ENCODE measurements at places on chromosomes 6 and 20.

DNA sequence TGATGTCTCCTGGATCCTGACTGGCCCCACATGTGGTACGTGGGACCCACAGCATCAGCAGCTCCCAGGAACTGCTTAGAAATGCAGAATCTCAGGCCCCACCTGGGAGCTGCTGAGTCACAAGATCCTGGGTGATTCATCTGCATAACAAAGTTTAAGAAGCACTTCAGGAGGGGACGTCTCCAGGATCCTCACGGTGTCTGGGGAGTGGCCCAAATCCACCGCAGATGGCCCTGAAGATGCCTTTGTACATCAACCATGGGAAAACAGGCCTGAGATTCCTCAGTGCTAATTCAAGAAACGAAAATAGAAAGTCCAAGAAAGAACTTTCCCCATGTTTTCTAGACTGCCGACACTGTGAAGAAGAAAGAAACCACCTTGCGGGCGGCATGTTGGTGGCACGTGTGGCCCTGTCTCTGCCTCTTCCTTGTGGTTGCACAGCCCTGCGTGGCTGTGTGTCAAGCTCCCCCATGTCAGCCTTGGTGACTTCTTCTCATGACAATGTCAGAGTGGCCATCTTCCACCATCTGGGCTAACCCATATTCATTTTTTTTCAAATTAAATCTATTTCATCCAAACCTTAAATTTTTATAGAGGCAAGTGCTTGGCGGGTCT lies 26.1 kb downstream of the RRBP1 start:
- no peak for DNase-seq

DNA sequence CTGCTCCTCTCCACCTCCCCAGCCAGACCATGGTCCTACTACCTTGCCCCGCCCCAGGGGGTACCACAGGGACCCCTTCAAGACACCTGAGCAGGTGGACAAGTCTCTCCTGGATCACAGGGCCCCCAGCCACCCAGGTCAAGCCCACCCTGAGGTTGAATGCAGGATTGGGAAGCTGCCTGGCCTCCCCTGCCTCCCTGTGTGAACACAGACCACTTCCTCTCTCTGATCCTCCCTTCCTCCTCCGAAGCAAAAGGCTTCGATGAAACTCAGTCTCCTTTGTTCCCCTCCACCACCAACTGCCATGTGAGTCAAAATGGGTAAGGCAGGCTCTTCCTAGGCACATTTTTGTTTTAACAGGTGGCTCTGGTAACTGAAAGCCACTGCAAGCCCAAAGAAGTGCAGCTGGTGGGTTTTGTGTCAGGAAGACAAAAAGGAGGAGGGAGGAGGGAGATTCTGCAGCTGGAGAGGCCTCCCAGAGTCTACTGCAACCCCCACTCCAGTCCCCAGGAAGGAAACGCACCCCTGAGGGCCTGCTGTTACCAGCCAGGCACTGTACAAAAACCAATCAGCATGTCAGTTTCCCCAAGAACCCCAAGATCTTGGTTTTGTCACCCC lies 5.4 kb downstream of the ADA start:
- no peak for DNase-seq

- no peak for DNase-seq
Measured at GRCh38 chr6:35247642-35248231, 11.8 kb upstream of the ZNF76 start.

DNA sequence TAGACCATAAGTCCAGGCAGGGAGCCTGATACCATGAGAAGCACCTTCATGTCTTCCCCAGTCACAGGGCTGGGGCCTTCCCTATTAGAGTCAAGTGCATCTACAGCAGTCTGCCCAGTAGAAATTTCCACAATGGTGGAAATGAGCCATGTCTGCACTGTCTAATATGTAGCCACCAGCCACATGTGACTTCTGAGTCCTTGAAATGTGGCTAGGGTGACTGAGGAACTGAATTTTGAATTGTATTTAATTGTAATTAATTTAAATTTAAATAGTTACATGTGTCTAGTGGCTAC lies 300.2 kb downstream of the CLIC5 start:
- no peak for DNase-seq

DNA sequence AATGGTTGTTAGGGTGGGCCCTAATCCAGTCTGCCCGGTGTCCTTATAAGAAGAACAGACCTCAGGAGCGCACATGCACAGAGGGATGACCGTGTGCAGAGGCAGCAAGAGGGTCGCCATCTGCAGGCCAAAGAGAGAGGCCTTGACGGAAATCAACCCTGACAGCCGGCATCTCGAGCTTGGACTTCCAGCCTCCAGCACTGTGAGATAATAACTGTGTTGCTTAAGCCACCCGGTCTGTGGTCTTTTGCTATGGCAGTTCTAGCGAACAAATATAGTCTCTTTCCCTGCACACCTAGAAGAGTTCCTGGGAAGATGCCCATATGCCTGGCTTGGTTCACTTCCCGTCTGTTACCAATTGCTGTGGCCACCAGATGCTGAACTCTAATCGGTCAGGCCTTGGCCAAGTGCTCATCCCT lies 35.3 kb upstream of the PTGIS start:
- no peak for DNase-seq

GRCh38 chr6:22892452-22892851 lies 323.1 kb downstream of the HDGFL1 start:
- DNase-seq = no peak

DNA sequence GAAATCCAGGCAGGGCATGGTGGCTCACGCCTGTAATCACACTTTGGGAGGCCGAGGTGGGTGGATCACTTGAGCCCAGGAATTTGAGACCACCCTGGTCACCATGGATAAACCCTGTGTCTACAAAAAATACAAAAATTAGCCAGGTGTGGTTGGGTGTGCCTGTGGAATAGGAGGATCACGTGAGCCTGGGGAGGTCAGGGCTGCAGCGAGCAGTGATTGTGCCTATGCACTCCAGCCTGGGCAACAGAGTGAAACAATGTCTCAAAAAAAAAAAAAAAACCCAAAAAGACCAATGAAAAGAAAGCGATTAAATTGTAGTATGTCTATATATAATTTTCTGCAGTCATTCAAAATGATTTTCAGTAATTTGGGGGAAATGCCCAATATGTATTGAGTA lies 70.3 kb downstream of the ITCH start:
- no peak for DNase-seq

DNA sequence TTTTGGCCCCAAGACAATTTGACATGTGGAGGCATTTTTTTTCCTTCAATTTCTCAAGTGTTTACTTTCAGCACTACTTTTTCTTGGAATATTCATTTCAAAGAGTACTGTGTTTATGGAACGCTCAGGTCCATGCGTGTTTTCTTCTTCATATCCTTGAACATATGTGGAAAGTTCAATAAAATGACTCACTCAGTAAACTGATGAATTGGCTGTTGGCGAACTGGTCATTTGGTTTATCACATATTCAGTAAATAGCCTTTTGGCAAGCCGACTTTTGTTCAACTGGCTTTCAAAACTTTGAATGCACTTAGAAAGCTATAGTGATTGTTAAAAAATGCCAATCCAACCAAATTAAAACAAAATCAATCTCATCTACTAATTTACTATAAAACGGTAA lies 964.6 kb upstream of the SLC35B3 start:
- DNase-seq = no peak

GRCh38 chr6:28734443-28734959 lies 189.3 kb downstream of the TRIM27 start:
- no peak for DNase-seq

DNA sequence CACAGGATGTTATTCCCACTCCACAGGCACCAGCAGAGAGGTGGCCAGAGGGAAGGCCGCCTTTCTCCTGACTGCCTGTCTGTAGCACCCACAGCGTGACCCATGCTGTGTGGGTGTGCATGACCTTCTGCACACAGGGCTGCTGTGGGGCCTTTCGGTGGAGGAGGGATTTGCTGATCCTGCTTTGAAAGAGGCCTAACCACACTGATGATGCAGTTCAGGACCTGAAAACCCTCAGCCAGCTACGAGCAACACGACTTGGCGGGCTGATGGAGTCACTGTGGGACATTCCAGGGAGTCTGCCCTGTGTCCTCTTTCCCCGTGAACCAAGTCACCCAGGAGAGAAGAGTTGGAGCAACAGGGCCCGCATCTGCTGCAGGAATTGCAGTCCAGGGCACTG lies 49.1 kb downstream of the SYTL3 start:
- DNase-seq = no peak

DNA sequence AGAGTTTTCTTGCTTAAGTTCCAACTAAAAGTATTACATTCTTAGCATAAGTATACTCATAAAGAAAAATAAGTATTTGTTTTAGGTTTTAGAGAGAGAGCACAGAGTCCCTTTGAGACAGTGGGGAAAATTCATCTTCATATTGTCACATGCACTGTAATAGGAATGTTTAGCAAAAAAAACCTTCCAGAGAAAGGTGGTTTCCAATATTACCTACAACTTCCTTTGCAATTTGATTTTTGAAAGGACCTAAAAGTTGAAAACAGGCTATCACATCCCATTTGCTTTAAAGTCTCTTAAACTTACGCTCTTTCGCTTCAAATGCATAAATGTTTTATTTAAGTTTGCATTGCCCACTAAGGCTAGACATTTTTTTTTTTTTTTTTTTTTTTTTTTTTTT lies 86.4 kb downstream of the OPRM1 start:
- DNase-seq = no peak

DNA sequence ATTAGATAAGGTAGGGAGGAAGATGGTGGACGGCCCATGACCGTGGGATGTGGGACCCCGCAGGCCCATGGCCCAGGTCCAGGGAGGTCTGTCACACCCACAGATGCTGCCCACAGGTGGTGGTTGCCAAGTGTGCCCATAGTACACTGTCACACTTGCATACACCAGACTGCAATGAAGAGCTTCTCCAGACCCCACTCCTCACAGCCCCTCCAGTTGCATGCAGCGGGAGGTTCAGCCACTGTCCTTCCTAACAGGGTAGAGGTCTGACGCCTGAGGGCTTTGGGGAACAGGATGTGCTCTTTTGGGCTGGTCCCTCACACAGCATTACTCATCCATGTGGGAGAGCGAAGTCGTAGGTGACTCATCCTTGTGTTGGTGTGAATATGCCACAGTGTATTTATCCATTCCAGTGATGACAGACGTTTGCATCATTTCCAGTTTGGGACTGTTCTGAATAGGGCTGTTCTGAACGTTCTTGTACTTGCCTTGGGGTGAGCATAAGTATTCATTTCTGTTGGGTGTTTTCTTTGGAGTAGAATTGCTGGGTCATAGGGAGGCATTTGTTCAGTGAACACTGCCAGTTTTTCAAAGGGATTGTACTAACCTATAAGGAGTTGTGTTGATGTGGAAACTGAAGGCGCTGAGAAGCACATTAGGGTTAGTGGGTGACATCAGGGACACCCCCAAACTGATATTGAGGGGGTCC lies 10.1 kb upstream of the PYGB start:
- DNase-seq = peak; percentile 41

- DNase-seq = no peak
Measured at GRCh38 chr20:4483486-4483885, 238.2 kb upstream of the PRND start.

- DNase-seq = no peak
Measured at GRCh38 chr20:48076747-48077146, 291.5 kb upstream of the SULF2 start.

DNA sequence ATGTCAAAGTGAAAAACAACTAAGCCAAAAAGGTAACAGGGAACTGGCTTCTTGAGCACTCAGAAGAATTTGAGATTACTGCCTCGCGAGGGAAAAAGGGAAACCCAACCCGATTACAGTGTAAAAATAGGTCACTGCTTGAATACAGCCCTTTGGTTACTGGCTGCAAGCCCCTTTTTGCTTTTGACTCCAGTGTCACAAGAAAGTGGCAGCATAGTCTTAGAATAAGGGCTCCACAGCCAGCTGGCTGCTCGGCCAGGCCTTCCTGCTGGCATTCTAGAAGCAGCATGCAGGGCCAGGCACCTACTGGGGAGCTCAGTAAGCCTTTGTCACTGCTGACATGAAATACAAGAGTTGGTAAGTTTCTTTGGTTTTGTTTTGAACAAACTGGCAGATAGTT lies 83.0 kb downstream of the ZHX3 start:
- no peak for DNase-seq

- DNase-seq = no peak
Measured at GRCh38 chr6:158110986-158111385, 57.1 kb downstream of the SERAC1 start.

- DNase-seq = no peak
Measured at GRCh38 chr20:30611239-30611984, 646.1 kb upstream of the DEFB115 start.

DNA sequence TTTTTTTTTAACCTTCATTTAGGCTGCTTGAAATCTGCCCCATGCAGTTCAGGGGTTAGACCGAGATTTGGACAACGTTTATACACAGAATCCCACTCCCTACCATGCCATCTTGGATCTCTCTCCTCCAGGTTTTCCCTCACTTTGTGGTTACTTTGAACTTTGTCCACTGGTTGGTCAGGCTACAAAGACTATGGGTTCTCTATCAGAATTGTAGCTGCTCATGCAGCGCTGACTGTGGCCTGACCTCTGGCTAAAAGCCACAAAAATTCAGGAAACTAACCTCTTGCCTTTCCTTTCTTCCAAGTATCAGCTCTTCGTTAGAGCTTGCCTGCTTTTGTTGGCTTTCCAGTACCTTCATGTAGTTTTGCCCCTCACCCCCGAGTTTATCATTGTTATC lies 44.9 kb upstream of the KCNG1 start:
- DNase-seq = no peak

DNA sequence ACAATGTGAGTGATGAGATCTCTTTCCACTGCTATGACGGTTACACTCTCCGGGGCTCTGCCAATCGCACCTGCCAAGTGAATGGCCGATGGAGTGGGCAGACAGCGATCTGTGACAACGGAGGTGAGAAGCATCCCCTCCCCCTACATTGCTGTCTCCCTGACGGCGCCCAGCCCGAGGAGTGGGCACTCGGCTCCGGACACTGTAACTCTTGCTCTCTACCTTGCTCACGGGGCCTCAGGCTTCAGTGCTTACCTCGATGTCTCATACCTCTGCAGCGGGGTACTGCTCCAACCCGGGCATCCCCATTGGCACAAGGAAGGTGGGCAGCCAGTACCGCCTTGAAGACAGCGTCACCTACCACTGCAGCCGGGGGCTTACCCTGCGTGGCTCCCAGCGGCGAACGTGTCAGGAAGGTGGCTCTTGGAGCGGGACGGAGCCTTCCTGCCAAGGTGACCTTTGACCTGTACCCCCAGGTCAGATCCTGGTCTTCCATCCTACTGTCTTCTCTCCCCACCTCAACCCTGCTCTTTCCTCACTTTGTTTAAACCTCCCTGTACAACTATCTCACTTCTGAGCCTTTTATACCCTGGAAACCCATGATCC lies 1.3 kb downstream of the CFB start:
- no peak for DNase-seq

DNA sequence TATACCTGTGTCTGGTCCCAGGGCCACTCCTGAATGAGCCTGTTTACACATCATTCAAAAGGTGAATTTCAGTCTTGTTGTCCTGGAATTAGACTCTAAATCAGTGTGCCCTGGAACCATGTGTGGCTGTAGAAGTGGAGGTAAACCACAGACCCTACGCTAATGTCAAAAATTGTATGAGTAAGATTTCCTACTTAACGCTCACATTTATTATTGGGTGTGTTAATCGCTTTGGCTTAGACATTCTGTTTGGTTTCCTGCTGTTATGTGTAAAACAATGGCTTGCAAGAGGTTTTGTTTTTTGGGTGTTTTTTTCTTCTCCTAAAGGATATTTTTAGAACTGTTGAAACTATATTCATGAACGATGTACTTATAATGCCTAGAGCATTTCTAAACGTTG lies 19.3 kb downstream of the PLCB1 start:
- no peak for DNase-seq
